ENCODE measurements at places on chromosomes 6 and 20. TPM values are rescaled to one million over a fixed set of nuclear protein-coding genes. Genes with fewer than 3 reads are reported as not detected.

Gene NRN1
- total RNA-seq, result 9.6 TPM

Gene CLPSL2
- total RNA-seq, result not detected

Gene NHLRC1
- 2.1 TPM for total RNA-seq

Gene SALL4
- not detected for total RNA-seq

Gene SAMD10
- 3.9 TPM for total RNA-seq

Gene DZANK1
- 1.1 TPM for total RNA-seq

Gene POM121L2
- not detected for total RNA-seq

Gene NKAPL
- 5.2 TPM for total RNA-seq

Gene SIRPB1
- total RNA-seq, result 1.2 TPM

Gene APOBEC2
- 524 TPM for total RNA-seq

Gene TAP2
- total RNA-seq, result 5.4 TPM

Gene PGC
- not detected for total RNA-seq

Gene COL11A2
- 0.93 TPM for total RNA-seq

Gene FOXC1
- total RNA-seq, result 1.8 TPM

DNA sequence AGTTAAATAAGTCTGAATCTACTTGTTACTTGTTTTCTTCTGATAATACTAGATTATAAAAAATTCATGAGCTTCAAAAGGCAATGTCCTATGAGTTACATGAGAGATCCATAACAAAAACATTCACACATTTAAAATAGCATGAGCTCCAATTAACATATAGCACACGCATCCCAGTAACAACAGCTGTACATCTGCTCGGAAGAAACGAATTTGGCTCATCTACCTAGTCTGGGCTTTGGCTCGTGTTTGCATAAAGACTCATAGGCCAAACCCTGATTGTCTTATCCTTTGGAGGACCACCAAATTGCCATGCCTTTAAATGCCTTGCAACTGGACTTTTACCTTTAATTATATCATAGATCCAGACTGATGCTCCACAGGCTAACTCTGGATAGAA is 259.7 kb upstream of the CHD6 start:
- no peaks in the 10 kb centered on the region for H3K36me3 ChIP-seq
- no peak overlapping the region for H3K4me3 ChIP-seq
- no peak for DNase-seq
- no peaks in the 10 kb centered on the region for H3K4me1 ChIP-seq

GRCh38 chr20:17875106-17875980 is 93.3 kb downstream of the SNX5 start:
- DNase-seq, result no peak
- no peaks in the 10 kb centered on the region for H3K36me3 ChIP-seq
- H3K4me1 ChIP-seq, result peaks cover 35% of the 10 kb centered on the region
- H3K27ac ChIP-seq, result no peak overlapping the region
- H3K27me3 ChIP-seq, result no peaks in the 10 kb centered on the region

GRCh38 chr20:51766994-51767866 is 960 bp downstream of the ATP9A start:
- DNase-seq, result peak; percentile 85
- peak overlapping the region; percentile 82 for H3K27ac ChIP-seq
- peaks cover 14% of the 10 kb centered on the region for H3K4me1 ChIP-seq
- no peaks in the 10 kb centered on the region for H3K27me3 ChIP-seq

DNA sequence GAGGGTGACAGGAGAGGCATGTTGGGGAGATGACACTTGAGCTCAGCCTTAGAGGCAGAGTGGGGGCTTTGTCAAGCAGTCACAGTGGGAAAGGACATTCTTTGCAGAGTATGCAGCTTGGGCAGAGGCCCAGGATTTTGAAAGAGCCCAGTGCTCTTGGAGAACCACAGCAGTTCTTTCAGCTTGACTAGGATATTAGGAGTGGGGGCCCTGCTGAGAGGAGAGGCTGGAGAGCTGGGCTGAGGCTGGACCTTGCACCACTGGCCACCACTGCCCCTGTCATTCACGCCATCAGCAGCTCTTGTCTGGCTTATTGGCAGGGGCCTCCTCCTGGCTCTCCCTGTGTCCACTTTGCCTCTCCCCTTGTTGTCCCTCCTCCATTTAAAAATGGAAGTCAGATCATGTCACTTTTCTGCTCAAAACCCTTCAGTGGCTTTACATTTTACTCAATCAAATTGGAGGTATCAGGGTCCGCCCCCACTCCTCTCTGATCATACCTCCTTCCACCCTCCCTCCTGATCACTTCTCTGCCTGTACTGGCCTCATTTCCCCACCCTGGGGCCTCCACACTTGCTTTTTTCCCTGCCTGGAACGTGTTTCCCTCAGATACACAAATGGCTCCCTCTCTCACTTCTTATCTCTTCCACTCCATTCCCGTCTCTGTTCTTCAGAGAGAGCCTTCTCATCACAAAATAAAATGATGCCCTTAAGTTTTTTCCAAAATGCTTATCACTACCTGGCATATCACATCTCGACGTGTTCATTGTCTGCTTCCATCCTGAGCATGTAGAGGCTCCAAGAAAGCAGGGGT is 10.5 kb downstream of the MANBAL start:
- H3K36me3 ChIP-seq, result peaks cover 37% of the 10 kb centered on the region
- no peak overlapping the region for H3K4me3 ChIP-seq
- H3K4me1 ChIP-seq, result peaks cover 15% of the 10 kb centered on the region
- no peak overlapping the region for H3K27ac ChIP-seq
- no peaks in the 10 kb centered on the region for H3K27me3 ChIP-seq

GRCh38 chr6:56789879-56790278 is 147.2 kb upstream of the DST start:
- no peaks in the 10 kb centered on the region for H3K27me3 ChIP-seq
- no peaks in the 10 kb centered on the region for H3K4me1 ChIP-seq
- H3K4me3 ChIP-seq, result no peak overlapping the region
- H3K27ac ChIP-seq, result no peak overlapping the region

- no peak overlapping the region for H3K4me3 ChIP-seq
- H3K36me3 ChIP-seq, result no peaks in the 10 kb centered on the region
- no peaks in the 10 kb centered on the region for H3K4me1 ChIP-seq
- H3K27me3 ChIP-seq, result no peaks in the 10 kb centered on the region
- no peak overlapping the region for H3K27ac ChIP-seq
Measured at GRCh38 chr6:160261991-160262680, 3.5 kb upstream of the SLC22A2 start.

DNA sequence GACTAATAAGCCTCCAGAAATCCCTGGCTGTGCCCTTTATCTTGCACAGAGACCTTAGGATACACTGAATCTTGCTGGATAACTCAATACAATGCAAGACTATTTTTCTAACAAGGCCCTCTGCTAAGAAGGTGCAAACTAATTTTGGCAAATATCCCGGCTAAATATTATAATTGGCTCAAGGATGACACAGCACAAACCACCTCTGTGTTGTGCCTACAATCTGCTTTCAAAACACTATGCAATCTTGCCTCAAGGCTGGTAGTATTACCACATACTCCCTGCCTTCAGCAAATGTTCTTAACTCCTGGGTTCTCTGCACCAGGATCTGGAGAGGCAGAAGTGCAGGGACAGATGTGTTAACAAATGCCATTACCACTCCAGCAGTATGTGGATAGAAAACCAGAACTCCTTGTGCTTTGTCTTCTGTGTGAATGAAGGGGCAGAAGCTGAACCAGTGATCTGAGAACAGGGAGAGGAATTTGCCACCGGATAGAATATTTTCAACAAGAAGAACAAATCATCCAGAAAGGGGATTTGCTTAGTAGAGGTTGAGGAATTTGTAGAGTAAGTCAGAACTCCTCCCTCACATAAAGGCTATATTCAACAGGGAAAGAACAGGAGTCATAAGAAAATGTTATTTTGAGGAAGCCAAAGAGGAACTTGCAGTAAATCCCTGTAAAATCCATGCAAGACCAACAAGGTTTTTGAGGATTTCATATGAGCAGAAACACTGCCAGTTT is 74.1 kb upstream of the SLC4A11 start:
- no peaks in the 10 kb centered on the region for H3K4me1 ChIP-seq
- H3K36me3 ChIP-seq, result peaks cover 2% of the 10 kb centered on the region
- no peaks in the 10 kb centered on the region for H3K27me3 ChIP-seq
- H3K4me3 ChIP-seq, result no peak overlapping the region
- peak overlapping the region; percentile 45 for H3K27ac ChIP-seq

- DNase-seq, result no peak
- H3K4me3 ChIP-seq, result no peak overlapping the region
- no peaks in the 10 kb centered on the region for H3K4me1 ChIP-seq
- peak overlapping the region; percentile 60 for H3K27ac ChIP-seq
Measured at GRCh38 chr20:370977-371754, 9.4 kb upstream of the TRIB3 start.

- H3K27me3 ChIP-seq, result no peaks in the 10 kb centered on the region
- H3K36me3 ChIP-seq, result no peaks in the 10 kb centered on the region
- no peak overlapping the region for H3K27ac ChIP-seq
- no peak for DNase-seq
Measured at GRCh38 chr6:154154389-154154967, 115.4 kb downstream of the OPRM1 start.

- H3K27ac ChIP-seq, result no peak overlapping the region
- no peaks in the 10 kb centered on the region for H3K27me3 ChIP-seq
- no peaks in the 10 kb centered on the region for H3K4me1 ChIP-seq
- DNase-seq, result no peak
- H3K36me3 ChIP-seq, result no peaks in the 10 kb centered on the region
Measured at GRCh38 chr6:65229825-65230224, 477.2 kb downstream of the EYS start.

DNA sequence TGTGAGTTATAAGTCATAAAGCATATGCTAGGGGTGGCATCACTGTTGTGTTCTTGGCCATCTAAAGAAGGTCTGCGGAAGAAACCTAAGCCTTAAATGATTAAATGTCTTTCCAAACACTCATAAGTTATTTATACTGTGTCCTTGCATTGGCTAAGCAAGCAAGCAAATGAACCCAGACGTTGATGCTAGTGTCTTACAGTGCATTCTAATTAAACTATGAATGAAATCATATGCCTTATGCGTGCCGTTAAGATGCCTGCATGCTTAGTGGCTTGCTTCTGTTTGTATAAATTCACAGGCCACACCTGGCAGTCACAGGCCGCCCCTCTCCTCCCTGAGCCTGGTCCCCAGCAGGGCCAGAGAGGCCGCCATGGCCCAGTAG is 49.9 kb downstream of the RIN2 start:
- no peaks in the 10 kb centered on the region for H3K27me3 ChIP-seq
- H3K4me3 ChIP-seq, result no peak overlapping the region
- no peak overlapping the region for H3K27ac ChIP-seq
- no peak for DNase-seq
- H3K4me1 ChIP-seq, result peaks cover 43% of the 10 kb centered on the region

DNA sequence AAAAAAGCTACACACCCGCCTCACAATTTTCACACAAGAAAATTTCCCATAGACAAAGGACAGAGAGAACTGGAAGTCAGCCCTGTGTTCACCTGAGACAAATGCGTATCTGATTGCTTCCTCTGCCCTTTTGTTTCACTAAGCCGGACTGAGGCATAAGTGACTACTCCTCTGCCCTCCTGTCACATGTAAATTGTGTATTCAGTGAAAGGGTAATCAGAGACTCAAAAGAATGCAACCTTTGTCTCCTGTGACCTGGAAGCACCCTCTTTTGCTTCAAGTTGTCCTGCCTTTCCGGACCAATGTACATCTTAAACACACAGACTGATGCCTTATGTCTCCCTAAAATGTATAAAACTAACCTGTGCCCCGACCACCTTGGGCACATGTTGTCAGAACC is 483.8 kb upstream of the EYS start:
- no peak for DNase-seq
- H3K4me3 ChIP-seq, result no peak overlapping the region
- no peaks in the 10 kb centered on the region for H3K27me3 ChIP-seq
- no peaks in the 10 kb centered on the region for H3K36me3 ChIP-seq
- H3K4me1 ChIP-seq, result no peaks in the 10 kb centered on the region
- H3K27ac ChIP-seq, result no peak overlapping the region

- no peaks in the 10 kb centered on the region for H3K27me3 ChIP-seq
- no peaks in the 10 kb centered on the region for H3K36me3 ChIP-seq
- no peaks in the 10 kb centered on the region for H3K4me1 ChIP-seq
- no peak overlapping the region for H3K4me3 ChIP-seq
- H3K27ac ChIP-seq, result no peak overlapping the region
Measured at GRCh38 chr20:53693262-53693871, 99.7 kb upstream of the ZNF217 start.

- no peaks in the 10 kb centered on the region for H3K4me1 ChIP-seq
- no peak for DNase-seq
- no peak overlapping the region for H3K4me3 ChIP-seq
- no peak overlapping the region for H3K27ac ChIP-seq
Measured at GRCh38 chr6:9532621-9533557, 882.0 kb downstream of the TFAP2A start.

- peaks cover 20% of the 10 kb centered on the region for H3K4me1 ChIP-seq
- no peak for DNase-seq
Measured at GRCh38 chr6:57089265-57089664, 723 bp upstream of the ZNF451 start.

- H3K27ac ChIP-seq, result no peak overlapping the region
- no peaks in the 10 kb centered on the region for H3K27me3 ChIP-seq
- no peaks in the 10 kb centered on the region for H3K4me1 ChIP-seq
- no peak for DNase-seq
- H3K36me3 ChIP-seq, result no peaks in the 10 kb centered on the region
- no peak overlapping the region for H3K4me3 ChIP-seq
Measured at GRCh38 chr6:141653590-141653989, 479.1 kb upstream of the GJE1 start.

DNA sequence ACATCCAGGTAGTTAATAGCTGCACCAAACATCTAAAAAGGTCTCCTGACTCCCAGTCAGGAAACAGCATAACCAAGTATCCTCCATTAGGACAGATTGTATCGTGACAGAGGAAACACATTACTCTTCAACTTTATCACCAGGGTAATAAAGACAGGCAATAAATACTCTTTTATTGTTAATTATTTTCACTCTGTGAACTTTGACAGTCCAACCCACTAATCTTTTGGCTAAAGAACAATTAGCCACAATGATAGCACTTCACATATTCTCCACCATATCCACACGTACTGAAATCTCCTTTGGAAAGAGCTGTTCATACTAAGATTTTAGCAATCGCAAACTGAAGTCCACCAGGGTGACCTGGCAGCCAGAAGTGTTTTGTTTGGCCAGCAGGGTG is 46.4 kb downstream of the ARHGAP18 start:
- DNase-seq, result no peak
- H3K27ac ChIP-seq, result no peak overlapping the region
- peaks cover 5% of the 10 kb centered on the region for H3K4me1 ChIP-seq
- H3K4me3 ChIP-seq, result no peak overlapping the region

GRCh38 chr6:50030350-50030749 is 8.6 kb upstream of the DEFB110 start:
- no peaks in the 10 kb centered on the region for H3K36me3 ChIP-seq
- H3K27ac ChIP-seq, result no peak overlapping the region
- no peaks in the 10 kb centered on the region for H3K4me1 ChIP-seq
- DNase-seq, result no peak
- H3K4me3 ChIP-seq, result no peak overlapping the region

DNA sequence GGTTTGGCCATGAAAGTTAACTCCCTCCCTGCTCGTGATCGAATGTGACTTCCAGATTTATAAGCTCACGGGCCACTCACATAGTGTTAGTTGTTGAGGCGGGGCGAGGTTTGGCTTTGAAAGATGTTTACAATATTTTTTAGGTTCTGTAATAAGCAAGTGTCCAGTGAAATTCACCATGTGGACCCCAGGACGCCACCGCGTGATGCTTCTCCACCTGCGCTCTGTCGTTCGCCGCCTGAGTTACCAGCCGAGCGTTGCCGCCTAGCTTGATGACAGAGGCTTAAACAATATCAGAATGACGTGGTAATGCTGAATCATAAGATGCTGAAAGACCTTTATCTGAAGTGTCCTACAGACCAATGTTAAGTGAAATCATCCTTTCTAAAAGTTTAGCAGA is 241.0 kb downstream of the MYLK4 start:
- H3K4me1 ChIP-seq, result no peaks in the 10 kb centered on the region
- no peak overlapping the region for H3K27ac ChIP-seq
- DNase-seq, result no peak
- no peaks in the 10 kb centered on the region for H3K27me3 ChIP-seq

Data from heart left ventricle (tissue), 16 donors.